ENCODE measurements at places on chromosomes 2 and 18. TPM values are rescaled to one million over a fixed set of nuclear protein-coding genes. Genes with fewer than 3 reads are reported as not detected.

DNA sequence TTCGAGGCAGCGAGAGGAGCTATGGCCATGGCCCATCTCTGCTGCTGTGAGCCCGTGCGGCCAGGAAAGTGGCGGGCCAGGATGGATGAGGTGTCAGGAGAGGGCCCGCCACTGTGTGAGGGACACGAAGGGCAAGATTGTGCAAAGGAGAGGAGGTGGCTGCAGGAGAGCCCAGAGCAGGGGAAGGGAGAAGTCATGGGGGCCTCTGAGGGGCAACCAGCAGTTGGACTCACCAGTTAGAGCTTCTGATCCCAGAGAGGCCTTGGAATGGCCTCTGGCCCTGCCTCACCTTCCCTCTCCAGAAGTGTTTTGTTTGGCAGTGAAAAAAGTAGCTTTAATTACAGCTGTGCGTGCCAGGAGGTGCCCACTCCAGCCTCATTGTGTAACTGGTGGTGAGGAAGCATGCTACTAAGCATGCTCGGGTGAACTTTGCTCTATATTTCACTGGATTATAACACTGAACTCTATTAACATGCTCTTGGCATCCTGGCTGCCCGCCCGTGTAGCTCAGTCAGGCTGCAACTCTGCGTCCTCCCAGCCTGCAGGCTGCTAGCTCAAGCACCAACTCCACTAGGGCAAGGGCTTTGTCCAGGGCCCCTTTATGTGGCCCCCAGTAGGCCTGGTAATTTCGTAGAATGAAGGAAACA is 34.2 kb downstream of the IMPA2 start:
- peak; percentile 93 for ATAC-seq

- ATAC-seq, result no peak
These were observed 309.2 kb downstream of the NR4A2 start for GRCh38 chr2:156023229-156023869.

The FAM124B gene
- 3.4 TPM for total RNA-seq

DNA sequence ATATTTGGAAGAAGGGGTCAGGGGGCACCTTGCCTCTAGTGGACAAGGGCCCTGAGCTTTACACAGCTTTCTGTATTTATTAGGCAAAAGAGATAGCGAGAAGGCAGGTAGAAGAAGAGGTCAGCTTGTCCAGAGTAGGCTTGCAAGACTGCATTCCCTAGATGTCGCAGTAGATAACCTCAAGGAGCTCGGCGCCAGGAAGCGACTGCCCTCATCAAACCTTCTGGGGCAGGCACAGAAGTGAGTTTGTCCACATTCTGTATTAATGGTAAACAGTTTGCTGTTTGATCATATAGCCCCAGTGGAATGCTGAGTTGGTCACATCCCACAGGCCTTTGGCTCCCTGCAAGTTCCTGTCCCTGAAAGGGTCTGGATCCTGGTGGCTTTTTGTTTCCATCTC is 7.0 kb downstream of the CHCHD5 start:
- ATAC-seq, result no peak

DNA sequence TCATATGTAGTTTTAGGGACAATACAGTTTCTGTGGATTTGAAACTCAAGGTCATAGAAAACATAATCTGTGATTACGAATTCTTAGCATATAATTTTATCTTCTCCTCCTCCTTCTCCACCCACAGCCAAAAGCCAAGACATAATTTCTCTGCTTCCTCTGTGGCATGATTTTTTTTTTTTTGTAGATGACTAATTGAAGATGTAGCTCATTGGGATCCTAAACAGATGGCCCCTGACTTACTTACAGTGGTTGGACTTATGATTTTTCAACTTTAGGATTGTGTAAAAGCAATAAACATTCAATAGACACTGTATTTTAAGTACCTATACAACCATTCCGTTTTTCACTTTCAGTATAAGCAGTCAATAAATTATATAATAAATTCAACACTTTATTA is 42.3 kb downstream of the FSIP2 start:
- no peak for ATAC-seq

Data from gastroesophageal sphincter (tissue), 4 donors.